ENCODE measurements at places on chromosomes 12 and 14.

DNA sequence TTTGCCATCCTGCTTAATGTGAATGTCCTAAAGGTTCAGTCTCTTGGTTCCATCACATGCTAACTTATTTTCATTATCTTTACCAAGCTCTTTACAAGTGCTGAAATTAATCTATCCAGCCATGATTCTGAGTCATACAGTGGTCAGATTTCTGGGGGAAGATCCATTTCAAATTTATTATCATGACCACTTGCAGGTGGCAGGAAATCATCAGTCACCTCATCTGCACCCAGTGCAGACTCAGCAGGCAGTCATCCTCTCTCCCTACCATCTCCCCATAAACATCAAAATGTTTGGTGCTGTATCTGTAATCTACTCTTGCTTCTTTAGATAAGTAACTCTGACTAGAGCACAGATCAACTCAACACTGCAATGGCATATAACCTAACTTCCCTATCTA is 23.5 kb downstream of the ATG14 start:
- no peak for DNase-seq

DNA sequence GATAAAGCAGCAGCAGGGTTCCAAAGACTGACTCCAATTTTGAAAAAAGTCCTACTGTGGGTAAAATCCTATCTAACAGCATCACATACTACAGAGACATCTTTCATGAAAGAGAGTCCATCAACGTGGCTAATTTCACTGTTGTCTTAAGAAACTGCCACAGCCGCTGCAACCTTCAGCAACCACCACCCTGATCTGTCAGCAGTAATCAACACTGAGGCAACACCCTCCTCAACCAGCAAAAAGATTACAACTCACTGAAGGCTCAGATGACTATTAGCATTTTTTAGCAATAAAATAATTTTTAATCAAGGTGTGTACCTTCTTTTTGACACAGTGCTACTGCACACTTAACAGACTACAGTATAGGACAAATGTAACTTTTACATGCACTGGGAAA is 6.6 kb downstream of the CAPRIN2 start:
- no peak for DNase-seq

- no peak for DNase-seq
These were observed 4.6 kb upstream of the CD4 start for GRCh38 chr12:6784761-6785160.

- DNase-seq, result no peak
These were observed 28.7 kb upstream of the P2RX4 start for GRCh38 chr12:121181181-121181580.

GRCh38 chr14:104138098-104138717 is at the start of gene KIF26A:
TSS of gene KIF26A (plus strand) at chr14:104138587. CDS start at chr14:104138723, 136 bp downstream.
- peak; percentile 86 for DNase-seq

DNA sequence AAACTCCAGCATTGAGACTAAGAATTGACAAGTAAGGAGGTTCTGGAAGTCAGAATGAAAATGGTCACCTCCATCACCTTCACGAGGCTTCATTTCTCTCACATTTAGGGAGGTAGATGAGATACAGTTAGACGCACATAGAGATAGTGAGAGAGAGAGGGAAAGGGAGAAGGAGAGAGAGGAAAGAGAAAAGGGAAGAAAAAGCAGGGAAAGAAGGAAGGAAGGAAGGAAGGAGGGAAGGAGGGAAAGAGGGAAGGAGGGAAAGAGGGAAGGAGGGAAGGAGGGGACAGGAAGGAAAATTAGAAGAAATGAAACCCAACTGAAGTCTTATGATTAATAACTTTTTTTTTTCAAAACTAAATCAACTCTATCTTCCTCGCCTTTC is 10.7 kb upstream of the FOXG1 start:
- DNase-seq, result no peak

DNA sequence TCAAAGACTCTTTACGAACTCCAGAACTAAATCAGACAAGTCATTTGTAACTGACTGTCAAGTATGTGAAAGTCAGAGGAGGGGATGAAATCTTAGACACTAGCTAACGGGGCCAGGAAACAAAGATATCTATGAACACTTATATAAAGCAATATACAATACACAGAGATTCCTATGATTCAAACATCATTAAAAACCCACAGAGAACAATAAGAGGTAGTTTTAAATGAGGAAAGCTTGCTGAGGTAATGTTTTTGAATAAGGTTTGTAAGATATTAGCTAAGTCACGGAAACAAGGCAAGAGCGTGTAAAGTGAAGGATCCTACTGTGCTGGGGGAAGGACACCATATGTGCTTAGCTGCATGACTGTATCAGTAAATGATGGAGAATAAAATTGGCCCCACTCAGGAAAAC is 36.7 kb downstream of the SAV1 start:
- no peak for DNase-seq

GRCh38 chr12:81758421-81759189 is 545 bp downstream of the PPFIA2 start:
- DNase-seq, result peak; percentile 69

- DNase-seq, result no peak
These were observed 137.2 kb upstream of the GSC start for GRCh38 chr14:94906991-94907587.

GRCh38 chr12:79959484-79959883 is 24.6 kb upstream of the PPP1R12A start:
- DNase-seq, result no peak

DNA sequence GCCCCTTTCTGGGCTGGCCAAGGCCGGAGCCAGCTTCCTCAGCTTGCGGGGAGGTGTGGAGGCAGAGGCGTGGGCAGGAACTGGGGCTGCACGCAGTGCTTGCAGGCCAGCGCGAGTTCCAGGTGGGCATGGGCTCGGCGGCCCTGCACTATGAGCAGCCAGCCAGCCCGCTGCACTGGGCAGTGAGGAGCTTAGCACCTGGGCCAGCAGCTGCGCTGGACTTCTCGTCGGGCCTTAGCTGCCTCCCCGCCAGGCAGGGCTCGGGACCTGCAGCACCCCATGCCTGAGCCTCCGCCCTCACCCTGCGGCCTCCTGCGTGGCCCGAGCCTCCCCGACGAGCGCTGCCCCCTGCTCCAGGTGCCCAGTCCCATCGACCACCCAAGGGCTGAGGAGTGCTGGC is 42.0 kb downstream of the TMTC2 start:
- no peak for DNase-seq

DNA sequence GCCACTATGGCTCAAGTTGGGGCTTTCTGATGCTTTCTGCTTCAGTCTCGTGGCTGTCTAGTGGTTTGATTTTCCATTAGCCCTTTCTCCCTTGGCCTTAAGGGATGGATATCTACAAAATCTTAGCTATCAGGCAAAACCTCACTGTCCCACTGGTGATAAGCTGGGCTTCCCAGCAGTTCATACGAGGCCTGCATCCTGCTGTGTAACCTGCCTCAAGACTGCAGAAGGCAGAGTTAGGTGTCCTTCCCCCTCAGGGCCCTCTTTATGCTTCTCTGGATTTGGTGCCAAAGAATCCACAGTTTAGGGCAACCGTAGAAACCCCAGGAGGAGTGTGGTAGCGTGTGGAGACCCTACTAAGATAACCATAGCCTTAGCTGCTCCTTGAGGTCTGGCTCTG is 38.9 kb downstream of the ETV6 start:
- DNase-seq, result no peak

DNA sequence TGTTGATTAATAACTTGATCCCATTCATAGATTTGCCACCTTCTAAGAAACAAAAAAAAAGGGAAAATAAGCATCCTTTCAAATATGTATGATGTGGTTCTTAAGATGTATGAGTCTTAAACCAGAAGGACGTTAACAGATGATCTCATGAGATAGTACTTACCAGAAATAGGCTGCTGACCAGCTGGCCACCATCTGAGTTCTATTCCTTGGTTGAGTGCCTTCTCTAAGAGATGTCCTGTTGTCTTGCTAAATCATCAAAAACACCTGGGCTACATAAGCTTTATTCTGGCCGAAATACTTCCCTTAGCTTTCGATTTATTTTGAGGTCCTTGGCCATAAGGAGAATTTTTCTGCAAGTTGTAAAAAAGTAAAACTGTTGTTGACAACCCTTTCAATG is 55.6 kb downstream of the GPR65 start:
- no peak for DNase-seq

DNA sequence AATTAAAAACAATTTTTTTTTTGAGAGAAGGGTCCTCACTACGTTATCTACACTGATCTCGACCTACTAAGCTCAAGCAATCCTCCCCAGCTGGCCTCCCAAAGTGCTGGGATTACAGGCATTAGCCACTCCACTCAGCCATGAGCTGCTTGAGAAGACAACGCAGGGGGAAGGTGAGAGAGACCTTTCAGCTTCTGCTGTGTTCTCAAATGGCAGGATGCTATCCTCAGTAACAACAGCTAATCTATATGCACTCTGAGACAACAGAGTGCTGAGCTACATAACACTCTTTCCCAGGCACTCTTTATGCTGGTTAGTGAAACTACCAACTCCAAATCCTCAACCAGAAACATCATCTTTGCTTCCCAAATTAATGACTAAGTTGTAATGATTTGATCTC is 526.1 kb downstream of the CCER1 start:
- DNase-seq, result peak; percentile 71

DNA sequence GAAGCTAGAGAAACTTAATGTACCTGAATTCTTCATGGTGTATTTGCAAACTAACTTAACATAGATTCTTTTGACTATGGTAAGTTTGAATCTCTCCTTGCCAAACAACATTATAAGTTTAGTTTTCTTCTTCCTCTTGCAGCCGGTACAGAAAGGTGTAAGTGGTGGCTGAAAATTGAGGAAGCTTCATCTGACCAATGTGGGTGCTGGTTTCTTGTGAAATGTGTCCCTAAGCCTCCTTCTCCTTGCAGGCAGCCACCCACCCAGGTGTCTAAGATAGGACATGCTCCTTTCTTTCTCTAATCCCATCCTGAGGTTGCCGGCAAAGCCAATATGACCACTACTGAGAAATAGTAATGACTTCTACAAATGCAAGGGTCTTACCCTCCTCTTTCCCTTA is 20.6 kb downstream of the GSG1 start:
- DNase-seq, result no peak

DNA sequence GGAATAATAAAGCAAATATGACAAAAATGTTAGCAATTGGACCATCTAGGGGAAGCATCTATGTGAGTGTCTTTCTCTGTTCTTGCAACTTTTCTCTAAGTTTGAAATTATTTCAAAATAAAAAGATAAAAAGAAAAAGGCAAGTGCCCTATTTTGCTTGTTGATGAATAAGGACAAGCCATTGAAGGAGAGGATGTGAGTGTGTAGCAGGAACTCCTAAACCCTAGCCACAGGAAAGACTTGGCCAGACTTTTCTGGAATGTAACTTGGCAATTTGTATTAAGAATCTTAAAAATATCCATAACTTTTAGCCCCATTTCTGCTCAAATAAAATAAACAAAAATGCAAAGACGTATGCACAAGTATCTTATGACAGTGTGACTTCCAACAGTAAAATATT is 279.4 kb downstream of the CACNA1C start:
- DNase-seq, result no peak

GRCh38 chr12:12507121-12507520 is 55.5 kb downstream of the DUSP16 start:
- DNase-seq, result no peak

- peak; percentile 7 for DNase-seq
These were observed 448.2 kb downstream of the NRXN3 start for GRCh38 chr14:78618368-78618767.

DNA sequence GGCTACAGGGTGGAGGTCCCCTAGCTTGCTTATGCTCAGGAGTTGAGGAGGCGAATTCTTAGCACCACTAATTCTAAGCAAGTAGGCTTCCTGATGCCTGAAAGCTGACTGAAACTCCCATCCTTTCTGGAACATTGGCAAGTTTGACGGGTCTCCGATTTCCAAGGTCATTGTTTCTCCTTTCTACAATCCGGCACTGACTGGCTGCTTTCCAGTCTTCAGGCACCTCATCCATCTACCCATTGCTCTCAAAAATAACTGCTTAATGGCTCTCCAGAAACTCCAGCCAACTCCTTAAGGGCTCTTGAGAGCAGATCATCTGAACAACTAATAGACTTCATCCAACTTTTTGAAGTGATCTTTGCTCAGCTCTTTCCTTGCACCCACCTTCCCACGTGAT is 13.3 kb downstream of the REM2 start:
- DNase-seq, result no peak

GRCh38 chr14:26959972-26960660 is 362.3 kb upstream of the NOVA1 start:
- DNase-seq, result peak; percentile 18

DNA sequence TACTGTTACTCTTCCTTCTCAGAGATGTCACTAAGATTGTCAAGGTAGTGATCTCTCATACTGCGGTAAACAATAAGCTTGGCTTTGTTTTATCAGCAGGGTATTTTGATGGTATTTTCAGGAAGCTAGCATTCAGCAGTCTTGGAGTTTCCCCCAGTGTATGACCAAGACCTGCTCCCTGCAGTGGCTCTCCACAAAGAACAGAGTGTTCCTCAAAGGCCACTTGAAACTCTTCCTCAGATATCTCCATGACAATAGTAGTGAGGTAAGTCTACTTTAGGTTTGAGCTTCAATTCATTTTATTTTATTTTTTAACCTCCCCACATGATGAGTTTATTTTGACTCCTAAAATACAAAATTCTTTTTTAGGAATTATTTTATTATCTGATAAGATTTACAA is 74.0 kb upstream of the G2E3 start:
- DNase-seq, result no peak

DNA sequence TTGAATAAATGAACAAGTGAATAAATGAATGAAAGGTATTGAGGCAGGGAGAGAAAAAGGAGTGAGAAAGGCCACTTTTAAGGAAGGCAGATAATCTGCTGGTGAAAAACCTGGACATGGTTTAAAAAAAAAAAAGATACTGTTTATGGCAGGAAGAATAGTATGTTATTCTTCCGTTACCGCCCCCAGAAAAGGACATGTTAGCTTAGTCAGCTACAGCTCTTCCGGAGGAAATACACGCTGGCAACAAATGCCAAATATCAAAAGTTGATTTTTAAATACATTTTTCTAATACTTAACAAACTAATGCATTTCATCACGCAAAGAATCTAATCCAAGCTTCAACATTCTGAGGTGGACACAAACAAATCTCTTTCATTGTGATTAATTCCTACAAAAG is 43.2 kb downstream of the SLC5A8 start:
- DNase-seq, result no peak

GRCh38 chr12:50119387-50119786 is 7.4 kb downstream of the COX14 start:
- DNase-seq, result no peak

DNA sequence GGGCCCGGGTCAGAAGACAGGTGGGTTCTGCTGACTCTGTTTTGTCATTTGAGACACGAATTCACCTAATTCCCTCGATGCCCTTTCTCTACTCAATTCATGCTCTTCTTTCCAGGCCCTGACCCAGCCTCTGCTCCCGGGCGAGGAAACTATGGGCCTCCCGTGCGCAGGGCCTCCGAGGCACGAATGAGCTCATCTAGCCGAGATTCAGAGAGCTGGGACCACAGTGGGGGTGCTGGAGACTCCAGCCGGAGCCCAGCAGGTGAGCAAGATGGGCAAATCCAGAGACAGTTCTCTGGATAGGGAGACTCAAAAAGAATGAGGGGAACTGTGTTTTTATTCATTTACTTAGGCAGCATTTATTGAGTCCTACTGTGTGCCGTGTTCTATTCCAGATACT is 37.0 kb upstream of the OAS1 start:
- no peak for DNase-seq

DNA sequence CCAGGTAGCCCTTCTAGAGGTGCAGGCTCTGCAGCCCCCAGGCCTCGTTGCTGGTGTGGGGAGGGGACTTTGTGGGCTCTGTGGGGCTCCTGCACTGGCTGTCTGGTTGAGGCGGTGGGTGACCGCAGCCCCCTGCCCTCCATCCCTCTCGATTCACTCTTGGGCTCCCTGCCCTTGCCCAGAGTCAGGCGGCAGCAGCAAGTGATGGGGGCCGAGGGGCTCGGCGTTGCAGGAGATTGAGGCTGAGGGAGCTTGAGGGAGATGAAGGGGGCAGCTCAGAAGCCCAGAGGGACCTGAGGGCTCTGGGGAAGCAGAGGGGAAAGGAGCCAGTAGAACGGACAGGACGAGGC is 9.5 kb upstream of the LRTM2 start:
- no peak for DNase-seq

All from NCI-H82 (cell line).